NCI-H82 (cell line): ENCODE measurements at places on chromosomes 16 and 17.

GRCh38 chr16:710500-711075, 4.3 kb upstream of the METRN start:
- peak; percentile 37 for DNase-seq

GRCh38 chr17:72466199-72466598, 345.4 kb downstream of the SOX9 start:
- DNase-seq, result no peak

GRCh38 chr17:8855477-8856204, 11.8 kb downstream of the PIK3R6 start:
- no peak for DNase-seq

- DNase-seq, result no peak
These were observed 1.7 kb upstream of the SLC13A2 start for GRCh38 chr17:28471531-28472342.

DNA sequence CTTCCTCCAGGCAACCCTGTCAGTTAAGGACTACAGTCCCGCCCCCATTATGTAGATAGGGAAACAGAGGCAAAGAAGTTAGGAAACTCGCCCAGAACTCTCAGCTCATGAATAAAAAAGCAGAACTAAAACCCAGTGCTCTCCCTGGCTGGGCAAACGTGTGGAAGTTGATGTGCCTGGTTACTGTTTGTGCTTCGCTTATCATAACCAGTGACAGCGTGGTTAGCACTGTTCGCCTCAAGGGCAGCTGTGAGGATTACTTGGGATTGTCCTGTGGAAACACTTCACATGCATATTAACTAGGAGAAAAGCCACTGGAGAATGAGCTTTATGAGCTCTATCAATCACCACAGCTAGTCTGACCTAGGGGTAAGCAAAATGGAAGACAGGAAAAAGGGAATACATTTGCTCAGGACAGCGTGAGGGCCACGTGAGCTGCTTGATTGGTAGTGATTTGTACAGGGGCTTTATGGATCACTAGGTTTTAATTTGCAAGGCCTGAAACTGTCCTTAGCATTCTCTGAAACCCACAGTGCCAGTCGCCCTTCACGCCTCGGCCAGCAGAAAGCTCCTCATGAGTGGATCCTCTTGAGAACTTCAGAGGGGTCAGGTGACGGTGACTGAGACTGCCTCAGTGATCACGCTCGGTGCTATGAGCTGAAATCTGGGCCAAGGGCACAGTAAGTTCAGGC, 19.9 kb downstream of the CYB5D2 start:
- peak; percentile 44 for DNase-seq

DNA sequence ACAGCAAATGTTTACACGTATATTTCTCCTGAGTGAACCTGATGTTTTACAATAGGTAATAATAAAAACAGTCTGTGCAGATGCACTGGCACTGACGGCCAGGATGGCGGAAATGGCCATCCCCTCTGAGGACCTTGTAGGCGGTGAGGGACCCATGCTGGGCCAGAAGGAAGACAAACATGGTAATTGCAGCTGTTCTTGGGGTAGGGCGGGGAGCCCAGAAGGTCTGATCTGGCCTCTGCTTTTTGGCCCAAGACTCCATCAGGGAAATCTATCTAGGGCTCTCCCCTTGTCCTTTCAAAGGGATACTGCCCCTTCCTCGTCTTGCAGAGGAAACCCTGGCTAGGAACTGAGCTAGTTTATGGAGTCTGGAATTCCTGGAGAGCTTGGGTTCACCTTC, 7.4 kb upstream of the LGALS9 start:
- no peak for DNase-seq

- DNase-seq, result no peak
These were observed 24.3 kb downstream of the STAT3 start for GRCh38 chr17:42363767-42364585.
